GM23338 (cell line): ENCODE measurements at places on chromosomes 2 and 18.

DNA sequence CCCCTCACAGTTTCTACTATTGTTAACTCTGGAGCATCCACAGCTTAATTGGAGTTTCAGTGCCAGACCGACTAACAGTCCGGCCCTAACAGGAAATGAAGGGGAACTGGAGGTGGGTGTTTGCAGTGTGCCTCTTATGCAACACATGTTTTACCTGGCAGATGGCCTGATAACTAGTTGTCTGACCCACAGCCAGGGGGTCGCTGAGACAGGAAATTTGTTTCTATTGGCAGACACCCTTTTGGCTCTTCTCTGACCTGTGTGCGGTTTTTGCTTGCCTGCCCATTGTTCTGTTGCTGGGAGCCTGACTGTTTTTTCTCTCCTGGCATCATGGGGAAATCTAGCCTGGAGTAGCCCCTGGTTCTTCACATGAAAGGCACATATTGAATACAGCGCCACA is 1329.8 kb downstream of the DSC3 start:
- DNase-seq: peak; percentile 4

- DNase-seq: no peak
These were observed 678 bp upstream of the OTX1 start for GRCh38 chr2:63049970-63050333.

DNA sequence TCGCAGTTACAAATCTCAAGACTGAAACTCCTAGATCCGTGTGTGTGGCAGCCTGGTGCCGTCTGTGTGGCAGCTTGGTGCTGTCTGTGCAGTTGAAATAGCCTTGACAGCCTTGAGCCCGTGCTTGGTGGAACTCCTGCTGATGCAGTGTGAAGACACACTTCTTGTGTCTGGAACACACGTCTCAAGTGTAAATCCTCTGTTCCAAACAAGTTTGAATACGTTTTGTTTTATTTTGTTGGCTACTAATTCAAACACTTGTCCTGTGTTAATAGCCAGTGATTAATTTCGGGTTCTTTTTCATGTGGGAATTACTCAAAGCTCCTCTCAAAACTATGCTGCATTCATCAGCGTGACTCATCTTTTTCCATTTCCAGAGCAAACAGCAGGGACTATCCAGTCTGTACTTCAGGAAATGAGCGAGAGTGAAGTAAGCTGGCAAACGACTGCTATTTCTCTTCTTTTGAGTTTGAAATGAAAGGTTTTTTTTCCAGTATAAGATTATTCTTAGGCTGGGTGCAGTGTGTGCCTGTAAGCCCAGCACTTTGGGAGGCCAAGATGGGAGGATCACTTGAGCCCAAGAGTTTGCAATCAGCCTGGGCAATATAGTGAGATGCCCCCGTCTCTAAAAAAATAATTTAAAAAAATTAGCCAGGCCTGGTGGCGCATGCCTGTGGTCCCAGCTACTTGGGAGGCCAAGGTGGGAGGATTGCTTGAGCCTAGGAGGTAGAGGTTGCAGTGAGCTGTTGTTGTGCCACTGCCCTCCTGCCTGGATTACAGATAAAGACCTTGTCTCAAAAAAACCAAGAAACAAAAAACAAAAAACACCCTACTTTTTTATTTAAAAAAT is 152.9 kb downstream of the SPP2 start:
- DNase-seq: no peak

DNA sequence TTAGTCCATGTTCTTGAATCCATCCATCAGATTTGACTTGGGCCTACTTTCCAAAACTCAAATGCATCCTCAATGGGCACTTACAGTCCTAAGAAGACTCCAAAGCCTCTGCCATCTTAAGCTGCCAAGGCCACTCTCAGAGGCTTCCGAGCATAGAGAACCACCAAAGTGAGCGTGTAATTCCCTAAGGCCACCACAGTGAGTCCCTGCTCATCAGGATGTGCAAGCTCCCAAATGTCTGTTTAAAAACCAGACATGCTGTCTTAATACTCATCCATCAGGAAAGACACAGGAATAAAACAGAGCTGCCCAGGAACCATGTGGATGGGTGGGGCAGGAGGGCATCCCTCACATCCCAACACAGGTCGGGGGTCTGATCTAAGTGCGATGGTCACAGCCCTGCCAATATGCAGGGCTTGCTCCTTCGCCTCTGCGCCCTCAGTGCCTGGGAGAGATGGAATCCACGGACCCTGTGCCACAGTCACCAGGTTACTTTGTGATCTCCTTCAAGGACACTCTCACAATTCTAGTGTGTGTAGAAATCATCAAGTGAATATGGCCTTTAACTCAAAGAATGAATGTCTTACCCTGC is 80.4 kb downstream of the POLR1A start:
- DNase-seq: peak; percentile 21

GRCh38 chr2:98895901-98896300 is 40.1 kb downstream of the CRACDL start:
- no peak for DNase-seq

DNA sequence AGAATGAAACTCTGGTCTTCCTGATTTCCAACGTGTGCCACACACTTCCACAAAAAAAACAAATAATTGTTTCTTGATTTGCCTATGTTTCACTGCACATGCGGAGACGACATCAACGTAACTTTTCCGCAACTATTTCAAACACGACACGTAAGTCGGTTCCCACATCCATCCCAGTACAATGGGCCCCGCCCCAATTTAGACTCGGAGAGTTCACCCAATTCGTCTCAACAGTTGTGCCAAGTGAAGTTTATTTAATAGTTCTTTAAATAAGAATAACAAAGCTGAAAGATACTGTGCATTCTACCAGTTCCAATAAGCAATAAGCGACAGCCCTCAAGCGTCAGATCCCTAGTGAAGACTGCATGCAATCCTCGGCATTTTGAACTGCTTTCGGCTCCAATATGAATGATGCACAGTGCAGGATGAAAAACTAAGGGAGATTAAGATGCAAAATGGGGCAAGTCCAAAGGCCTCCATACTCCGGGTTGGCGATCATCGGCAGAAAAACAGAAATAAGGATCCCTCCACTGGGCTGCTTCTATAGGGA is 664 bp downstream of the CCT4 start:
- peak; percentile 29 for DNase-seq

- no peak for DNase-seq
These were observed 74.7 kb downstream of the BMPR2 start for GRCh38 chr2:202450785-202451184.

- DNase-seq: no peak
These were observed 515.3 kb upstream of the DCC start for GRCh38 chr18:51824746-51825145.

DNA sequence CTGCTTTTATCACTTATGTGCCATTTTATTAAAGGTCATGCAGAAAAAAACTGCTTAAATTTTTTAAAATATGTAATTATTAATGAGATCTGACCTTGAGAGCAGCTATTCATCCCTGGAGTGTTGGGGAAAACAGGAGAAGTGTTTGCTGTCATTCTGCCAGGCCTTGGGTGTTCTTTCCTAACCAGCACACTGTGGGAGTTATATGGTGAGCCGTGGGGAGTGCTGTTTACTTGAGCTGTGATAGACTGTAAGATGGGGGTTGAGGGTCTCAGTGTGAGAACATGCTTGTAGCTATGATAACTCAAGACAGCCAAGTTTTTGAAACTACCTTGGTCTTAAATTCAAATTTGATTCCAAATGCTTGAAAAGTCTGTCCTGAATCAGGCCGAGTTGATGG is 101.3 kb upstream of the ARHGAP28 start:
- DNase-seq: no peak

GRCh38 chr2:3242747-3243369 is 134.8 kb downstream of the EIPR1 start:
- DNase-seq: no peak

GRCh38 chr2:50126845-50127244 is 905.1 kb downstream of the NRXN1 start:
- no peak for DNase-seq

DNA sequence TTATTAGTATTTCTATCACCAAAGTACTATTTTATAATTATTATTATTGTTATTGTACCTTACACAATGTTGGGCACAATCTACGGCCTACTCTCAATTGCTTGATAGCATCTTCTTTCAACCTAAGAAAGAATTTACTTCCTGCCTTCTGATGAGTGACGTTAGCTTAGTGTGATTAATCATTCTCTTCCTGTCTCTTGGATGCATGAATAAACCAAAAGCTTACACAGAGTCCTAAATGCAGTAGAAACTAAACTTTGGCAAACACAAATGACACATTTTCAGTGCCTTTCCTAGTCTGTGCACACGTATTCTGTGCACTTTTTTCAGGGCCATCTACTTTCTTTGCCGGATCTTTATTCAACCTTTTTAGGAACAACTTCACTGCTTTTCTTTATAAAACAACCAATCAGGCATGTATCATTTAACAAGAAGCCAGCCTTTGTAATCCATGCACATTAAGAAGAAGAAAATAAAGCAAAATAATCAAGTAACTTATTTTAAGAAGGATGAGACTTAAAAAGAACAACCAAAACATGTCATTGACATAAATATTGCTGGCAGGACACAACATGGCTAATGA is 19.1 kb downstream of the TRAK2 start:
- no peak for DNase-seq

DNA sequence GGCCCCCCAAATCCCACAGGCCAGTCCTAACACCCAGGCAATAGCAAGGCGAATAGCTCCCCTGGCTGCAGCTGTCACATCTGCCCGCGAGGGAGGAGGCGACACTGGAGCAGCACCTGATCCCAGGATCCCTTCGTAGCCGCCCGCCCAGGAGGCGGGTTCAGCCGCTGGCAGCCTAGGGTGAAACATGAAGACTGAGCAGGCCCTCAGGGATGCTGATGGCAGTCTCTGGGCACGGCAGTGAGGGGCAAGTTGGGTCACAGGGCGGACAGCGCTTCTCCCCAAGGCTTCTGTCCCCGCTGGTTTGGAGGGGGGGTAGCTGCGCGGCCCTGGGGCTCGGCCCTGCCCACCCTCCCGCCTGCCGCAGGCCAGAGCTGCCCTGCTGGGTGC is 1.9 kb downstream of the DNMT3A start:
- DNase-seq: peak; percentile 72

DNA sequence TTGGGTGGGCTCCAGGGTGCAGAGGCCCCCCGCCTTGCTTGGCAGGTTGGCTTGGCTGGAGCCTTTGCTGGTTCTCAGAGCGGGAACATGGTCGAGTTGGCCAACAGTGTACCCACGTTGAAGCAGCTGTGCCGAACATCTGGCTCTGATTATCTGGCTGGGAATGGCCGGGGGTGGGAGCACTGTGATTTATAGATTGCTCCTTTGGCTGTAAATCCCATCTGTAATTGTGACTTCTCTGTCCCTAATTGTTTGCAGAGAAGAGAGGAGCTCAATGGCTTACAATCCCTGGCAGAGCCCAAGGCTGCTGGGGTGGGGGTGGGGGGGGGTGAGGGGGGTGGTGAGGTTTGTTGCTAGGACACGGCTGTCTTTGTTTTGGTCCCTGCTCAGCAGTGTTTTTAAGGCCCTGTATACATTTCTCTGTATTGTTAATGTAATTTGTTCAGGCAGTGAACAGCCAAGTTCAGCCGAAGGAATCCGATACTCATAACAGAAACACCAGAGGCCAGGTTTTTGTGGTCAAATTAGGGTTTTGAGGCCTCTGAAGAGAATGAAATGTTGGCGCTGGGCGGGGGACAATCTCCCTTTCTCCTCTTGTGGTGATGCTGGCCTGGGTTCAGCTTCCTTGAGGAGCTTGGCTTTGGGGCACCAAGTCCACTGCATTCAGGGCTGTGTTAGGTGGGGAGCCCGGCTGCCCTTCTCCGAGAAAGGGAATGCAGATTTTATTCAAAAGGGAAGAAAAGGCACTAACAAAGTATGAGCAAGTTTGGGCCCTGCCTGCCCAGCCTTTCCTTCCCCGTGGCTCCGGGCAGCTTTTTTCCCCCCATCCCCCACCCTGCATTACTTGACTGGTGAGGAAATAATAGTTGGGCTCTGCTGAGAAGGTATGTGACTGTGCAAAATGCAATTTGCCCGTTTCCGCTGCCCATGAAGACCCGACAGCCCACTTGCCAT is 82.5 kb downstream of the TCF7L1 start:
- DNase-seq: peak; percentile 49

GRCh38 chr2:98623657-98624056 is 15.3 kb downstream of the UNC50 start:
- no peak for DNase-seq
